ENCODE measurements at places on chromosomes 4 and X.

GRCh38 chr4:180160195-180160983 lies 2082.8 kb upstream of the TENM3 start:
- no peak for ATAC-seq

DNA sequence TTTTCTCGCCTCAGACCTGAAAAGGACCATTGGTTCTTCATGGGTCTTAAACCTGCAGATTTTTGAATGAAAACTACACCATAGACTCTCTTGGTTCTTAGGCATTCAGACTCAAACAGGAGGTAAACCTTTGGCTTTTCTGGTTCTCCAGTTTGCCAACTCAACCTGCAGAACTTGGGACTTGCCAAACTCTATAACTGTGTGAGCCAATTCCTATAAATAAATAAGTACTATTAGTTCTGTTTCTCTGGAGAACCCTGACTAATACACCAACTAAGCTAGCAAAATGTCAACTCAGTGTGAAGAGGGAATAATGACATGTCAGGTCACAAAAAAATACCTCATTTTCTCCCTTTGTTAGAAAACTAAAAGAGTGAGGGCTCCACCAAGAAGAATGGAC lies 374.6 kb downstream of the RAB28 start:
- no peak for ATAC-seq

GRCh38 chr4:151690876-151691275 lies 69.9 kb downstream of the GATB start:
- ATAC-seq = no peak

GRCh38 chr4:187020676-187021075 lies 297.0 kb upstream of the FAT1 start:
- ATAC-seq = no peak

- no peak for ATAC-seq
Measured at GRCh38 chr4:11393551-11393950, 35.1 kb downstream of the HS3ST1 start.

DNA sequence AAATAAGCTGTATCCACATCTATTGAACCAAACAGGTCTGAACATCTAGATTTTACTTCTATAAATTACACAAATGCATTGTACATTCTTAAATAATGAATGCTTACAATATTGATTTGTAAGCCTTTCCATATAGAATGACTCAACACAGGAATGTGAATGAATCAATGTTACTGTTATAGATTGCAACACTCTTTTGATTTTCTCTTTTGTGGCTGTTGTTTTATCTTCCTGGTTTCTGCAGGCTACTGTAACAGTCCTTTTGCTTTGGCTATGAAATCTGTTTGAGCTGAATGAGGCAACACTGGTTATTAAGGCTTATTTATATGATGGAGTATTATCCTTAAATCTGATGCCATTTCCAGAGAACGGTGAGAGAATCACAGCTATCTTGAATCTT lies 49.5 kb downstream of the GPR50 start:
- ATAC-seq = no peak

GRCh38 chr4:159137176-159137575 lies 34.3 kb downstream of the RAPGEF2 start:
- ATAC-seq = no peak

DNA sequence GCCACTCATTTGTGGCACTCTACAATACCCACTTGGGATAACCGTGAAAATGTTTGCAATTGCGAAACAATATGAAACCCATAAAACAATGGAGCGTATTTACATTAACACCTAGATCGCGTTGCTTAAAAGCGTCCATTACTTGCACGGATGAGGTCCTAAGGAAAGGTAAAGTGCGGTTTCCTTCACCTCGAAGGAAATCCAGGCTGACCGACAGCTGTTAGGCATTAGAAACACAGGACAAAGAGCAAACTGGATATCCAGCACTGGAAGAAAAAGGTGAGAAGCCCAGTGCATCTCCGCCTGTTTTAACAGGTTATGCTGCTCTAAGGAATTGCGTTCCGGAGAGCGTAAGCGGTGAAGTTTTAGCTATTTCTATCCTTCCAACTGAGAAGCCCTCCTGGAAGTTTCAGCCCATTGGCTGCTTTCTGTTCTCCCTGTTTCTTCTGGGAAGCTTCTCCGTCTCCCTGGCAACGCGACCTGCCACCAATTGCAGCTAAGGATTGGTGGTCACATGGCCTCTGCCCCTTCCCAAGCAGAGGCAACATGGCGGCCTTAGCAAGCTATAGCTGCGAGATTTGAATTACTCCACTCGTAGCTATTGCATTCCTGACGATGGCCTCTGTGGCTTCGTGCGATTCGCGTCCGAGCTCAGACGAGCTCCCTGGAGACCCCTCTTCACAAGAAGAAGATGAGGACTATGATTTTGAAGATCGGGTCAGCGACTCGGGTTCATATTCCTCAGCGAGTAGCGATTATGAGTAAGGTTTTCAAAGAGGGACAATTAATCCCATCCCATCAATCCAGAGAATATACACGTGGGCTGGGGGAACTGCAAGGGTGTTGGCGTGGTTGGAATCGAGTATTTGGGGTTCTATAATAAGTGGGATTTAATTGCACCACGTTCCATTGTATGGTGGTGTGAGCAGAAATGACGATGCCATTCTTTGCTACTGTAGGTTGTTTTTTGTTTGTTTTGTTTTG lies at the start of gene INTU:
Gene INTU (plus strand): TSS at position 538 of the 984 bp plus-strand sequence. CDS start 78 bp downstream, at position 616.
- peak; percentile 80 for ATAC-seq

GRCh38 chrX:66016905-66017658 lies 22.8 kb downstream of the VSIG4 start:
- ATAC-seq = peak; percentile 70

All from activated T-helper 17 cell treated with anti-CD3 and anti-CD28 coated beads, Interleukin-2, amount 50 U/mL, for 72 hours (primary cell).